ENCODE measurements at places on chromosomes 4 and X. TPM values are rescaled to one million over a fixed set of nuclear protein-coding genes. Genes with fewer than 3 reads are reported as not detected.

Gene HMGN5
- total RNA-seq, result 3.0 TPM

Gene SLC35A2
- 32.7 TPM for total RNA-seq

Gene PTTG2
- not detected for total RNA-seq

Gene MAGEC2
- total RNA-seq, result not detected

GRCh38 chr4:32569861-32570260 is 1849.7 kb downstream of the PCDH7 start:
- no peak for DNase-seq

GRCh38 chrX:110397339-110397738 is 38.7 kb downstream of the RTL9 start:
- DNase-seq, result no peak

- no peak for DNase-seq
Observed at GRCh38 chr4:74123065-74123728, 24.2 kb upstream of the CXCL2 start.

DNA sequence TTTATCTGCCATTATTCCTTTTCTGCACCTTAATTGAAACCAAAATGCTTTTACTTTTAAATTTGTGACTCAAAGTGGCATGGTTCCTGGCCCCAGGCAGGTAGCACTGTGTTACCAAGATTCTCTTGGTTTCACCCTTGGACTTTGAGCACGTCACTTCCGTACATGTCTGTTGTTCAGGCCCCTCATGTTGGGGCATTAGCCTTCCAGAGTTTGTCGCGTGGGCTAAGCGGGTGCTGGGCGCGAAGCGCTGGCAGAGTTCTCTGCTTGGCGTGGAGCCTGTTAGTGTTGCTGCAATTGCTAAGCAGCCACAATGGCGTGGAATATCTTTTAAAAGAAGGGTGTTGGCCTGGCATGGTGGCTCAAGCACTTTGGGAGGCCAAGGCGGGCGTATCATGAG is 14.0 kb upstream of the TADA2B start:
- DNase-seq, result no peak

DNA sequence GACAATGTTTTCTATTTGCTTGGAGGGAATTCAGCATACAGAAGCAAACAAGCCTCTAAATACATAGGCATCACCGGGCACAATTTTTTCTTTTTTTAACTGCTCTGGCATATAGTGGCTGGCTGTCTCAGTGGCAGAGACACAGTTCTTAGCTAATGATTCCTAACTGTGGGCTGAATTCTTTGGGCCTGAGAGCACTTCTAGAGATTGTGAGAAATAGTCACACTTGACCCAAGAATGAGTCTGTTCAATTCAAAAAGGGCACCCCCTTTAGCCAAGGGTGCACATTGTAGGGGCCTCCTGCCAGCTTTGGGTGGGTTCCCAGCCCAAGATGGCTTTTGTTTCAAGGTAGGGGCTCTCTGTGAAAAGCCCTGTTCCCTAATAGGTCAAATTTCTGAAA is 345.7 kb downstream of the ARHGAP10 start:
- no peak for DNase-seq

GRCh38 chr4:548976-549375 is 27.1 kb downstream of the TMEM271 start:
- DNase-seq, result no peak

GRCh38 chrX:39869846-39870601 is 227.7 kb downstream of the BCOR start:
- peak; percentile 78 for DNase-seq

DNA sequence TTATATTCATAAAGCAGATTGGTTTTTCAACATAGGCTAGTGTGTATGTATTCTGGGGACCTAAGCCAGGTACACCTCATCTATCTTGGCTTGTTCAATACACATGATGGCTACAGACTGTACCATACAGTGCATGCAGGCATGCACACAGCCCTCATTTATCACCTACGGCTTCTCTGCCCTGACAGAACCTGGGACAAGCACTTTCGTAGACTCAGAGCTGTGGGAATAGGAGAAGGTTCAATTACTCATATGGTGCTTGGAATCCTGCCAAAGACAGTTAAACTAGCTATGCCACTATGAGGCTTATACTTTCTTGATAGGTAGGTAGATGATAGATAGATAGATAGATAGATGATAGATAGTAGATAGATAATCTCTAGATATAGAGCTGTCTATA is 457.2 kb downstream of the GALNTL6 start:
- DNase-seq, result no peak

- DNase-seq, result no peak
Observed at GRCh38 chrX:43679778-43680177, 23.7 kb downstream of the MAOA start.

- DNase-seq, result no peak
Observed at GRCh38 chr4:123812066-123812390, 415.4 kb downstream of the SPRY1 start.

- DNase-seq, result no peak
Observed at GRCh38 chrX:9308426-9308825, 156.4 kb upstream of the TBL1X start.

DNA sequence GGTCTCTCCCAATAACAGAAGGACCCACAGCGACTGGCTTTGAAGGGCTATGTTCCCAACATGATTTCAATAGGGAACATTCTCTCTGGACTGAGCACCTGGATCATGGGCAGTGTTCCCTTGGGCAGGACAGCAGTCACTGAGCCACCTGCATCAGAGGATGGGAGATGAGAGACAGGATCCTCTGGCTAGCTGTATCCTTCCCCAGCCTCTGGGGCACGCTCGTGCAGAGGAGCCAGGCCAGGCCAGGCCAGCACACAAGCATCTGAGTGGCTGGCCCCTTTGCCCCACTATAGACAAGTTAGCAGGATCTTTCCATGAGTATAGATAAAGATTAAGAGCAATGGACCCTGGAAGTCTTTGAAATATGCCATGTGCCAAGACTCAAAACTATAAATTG is 66.3 kb downstream of the NEUROG2 start:
- no peak for DNase-seq

GRCh38 chrX:739611-740010 is 109.0 kb downstream of the SHOX start:
- no peak for DNase-seq

DNA sequence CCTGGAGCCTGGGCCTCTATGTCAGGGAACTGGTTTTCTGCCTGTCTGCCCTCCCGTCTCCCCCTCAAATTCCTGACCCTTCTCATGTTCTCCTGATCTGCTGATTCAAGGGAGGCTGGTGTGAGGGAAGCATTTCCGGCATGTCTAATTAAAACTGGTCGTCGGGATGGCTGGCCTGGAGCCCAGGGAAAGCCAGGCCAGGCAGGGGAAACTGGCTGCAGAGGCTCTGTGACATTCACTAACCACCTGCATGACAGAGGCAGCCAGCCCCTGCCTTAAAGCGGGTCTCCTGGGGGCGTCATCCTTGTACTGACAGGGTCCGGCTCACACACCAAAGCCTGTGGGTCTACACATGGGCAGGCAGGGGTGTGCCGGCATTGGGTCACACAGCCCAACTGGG is 35.2 kb downstream of the ABLIM2 start:
- no peak for DNase-seq

GRCh38 chrX:45710081-45710801 is 509.6 kb upstream of the DIPK2B start:
- DNase-seq, result peak; percentile 77

DNA sequence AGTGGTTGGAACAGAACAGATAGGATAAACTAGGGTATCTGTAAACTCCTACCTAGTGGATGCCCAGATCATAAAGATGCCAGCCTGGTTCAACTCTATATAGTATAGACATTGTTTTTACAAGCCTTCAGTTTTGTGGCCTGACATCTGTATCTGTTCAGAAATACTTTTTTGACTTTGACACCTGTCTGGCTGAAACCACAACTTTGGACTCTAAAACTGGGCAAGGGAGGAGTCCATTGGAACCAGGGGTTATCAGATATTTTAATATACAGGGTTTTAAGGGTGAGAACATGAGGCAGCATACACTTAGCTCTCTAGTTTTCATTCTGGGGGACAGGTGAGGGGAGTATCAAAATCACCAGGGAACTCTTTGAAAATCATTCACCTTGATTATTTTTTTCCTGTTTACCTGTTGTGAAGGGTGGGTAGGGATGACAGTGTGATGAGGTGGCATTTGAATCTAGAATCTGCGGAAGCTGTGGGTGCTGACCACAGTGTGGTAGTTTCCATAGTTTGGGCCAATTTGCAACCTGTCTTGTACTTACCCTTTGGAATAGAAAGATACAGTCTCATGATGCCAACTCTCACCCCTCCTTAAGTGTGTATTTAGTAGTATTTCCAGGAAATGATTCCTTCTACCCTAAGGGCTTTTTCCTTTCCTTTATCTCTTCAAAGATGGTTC is 20.6 kb downstream of the GAB1 start:
- DNase-seq, result peak; percentile 28

GRCh38 chrX:24956828-24957227 is 58.9 kb downstream of the ARX start:
- DNase-seq, result no peak
